ENCODE measurements at places on chromosomes 11 and 22.

- no peak for DNase-seq
Observed at GRCh38 chr11:46505741-46506482, 87.9 kb downstream of the AMBRA1 start.

DNA sequence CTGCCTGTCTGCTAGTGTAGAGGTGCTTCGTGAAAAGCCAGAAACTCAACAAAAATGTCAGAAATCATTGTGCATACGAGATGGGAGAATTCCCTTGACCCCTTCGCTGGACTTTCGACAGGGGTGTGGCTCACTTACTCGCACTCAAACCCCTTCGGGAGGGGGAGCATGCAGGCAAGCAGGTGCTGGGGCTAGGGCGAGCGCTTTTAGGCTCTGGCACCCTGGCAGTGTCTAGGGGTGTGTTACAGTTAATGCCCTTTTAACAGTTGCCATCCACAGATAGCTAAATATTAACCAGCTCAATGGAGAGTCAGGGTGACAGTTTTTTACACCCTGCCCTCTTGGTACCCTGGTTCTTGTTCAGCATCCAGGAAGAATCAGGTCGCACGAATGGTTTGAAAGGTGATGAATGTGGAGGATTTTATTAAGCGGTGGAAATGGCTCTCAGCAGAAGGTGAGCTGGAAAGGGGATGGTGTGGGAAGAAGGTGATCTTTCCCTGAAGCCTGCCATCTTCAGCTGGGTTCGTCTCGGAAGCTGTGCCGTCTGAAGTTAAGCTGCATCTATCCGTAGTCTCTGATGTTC lies 59.6 kb upstream of the SHANK2 start:
- DNase-seq: no peak

DNA sequence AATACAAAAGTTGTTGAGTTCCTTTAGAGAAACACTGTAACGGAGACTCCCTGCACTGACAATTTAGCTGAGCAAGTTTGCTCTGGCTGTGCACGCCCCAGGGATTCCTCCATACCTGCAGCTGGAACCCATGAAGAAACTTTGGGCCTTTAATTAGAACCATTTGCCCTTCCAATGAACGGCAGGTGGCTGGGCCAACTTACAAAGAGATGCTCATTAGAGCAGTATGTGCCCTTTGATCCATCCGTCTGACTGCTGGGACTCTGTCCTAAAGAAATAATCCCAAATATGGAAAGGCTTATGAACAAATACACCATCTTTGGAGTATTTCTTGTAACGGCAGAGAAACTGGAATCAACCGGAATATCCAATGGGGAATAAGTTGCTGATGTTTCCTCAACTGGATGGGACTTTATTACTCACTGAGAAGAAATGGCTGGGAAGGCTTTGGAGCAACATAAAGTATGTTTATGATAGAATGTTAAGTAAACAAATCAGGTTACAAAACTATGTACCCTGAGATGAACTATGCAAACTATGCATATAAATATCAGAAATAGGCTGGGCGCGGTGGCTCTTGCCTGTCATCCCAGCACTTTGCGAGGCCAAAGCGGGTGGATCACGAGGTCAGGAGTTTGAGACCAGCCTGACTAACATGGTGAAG lies 24.4 kb upstream of the FBLN1 start:
- no peak for DNase-seq

DNA sequence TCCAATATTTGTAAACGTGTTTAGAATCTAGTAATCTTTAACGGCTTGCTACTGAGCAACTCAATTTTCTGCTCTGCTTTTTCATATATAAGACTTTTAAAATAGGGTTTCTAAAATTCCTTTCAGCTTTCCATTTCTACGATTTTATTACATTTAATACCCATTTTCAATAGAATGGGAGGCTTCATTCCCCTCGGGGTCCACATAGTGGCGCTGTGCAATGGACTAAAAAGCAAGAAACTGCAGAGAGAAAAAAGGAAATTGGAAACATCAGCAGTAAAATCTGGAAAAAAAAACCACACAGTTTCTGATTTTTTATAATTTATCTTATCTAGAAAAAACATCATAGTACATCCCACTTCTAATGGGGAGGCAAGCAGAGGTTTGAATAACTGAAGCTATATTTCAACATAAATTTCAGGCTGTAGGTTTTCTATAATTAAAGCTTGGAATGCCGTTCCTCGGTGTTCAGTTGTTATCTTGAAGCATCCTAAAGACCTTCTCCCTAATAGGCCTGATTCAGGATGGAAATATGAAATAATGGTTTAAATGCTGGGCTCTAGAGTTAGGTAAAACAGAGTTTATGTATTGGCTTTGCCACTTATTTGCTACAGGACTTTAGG lies 18.7 kb upstream of the JHY start:
- DNase-seq: no peak

DNA sequence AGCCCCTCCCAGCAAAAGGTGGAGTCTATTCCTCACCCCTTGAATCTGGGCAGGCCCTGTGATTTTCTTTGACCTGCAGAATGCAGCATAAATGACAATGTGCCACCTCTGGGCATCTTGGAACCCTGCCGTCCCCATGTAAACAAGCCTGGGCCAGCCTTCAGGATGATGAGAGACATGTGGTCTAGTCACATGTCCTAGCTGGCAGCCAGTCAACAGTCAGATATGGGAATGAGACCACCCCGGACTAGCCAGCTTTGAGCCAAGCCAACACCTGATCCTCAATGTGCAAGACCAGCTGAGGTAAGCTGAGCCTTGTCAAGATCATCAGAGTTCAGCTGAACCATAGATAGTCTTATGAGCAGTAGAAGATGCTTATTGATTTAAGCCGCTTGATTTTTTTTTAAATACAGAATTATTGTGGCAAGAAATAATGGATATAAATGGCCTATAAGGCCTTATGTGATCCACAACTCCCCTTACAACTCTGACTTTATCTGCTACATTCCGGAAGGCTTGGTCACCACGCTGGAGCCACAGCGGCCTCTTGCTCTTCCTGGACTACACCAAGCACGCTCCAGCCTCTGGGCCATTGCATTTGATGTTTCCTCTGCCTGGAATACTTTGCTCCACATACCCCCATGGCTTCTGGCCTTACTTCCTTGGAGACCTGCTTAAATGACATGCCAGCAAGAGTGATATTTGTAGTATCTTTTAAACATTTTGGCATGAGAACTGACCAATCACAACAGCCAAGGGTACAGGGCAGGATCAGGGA lies 225.9 kb upstream of the SESN3 start:
- DNase-seq: no peak

DNA sequence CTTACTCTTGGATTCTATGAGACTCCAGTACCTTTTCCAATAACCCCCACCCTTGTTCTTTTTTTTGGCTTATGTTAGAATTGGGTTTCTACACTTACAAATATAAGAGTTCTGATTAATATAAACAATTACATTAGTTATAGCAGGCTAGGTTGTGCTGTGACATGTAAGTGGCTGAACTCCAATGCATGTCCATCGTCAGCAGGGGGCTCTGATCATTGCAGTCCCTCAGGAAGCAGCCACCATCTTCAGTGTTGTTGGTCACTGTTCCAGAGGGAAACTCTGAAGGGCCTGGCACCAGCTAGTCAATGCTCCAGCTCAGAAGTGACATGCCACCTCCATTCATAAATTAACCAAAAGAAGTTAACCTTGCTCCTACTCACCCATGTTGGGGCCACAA lies 5.6 kb downstream of the LIPT2 start:
- DNase-seq: no peak

GRCh38 chr22:23684026-23684425 lies 6.8 kb upstream of the RGL4 start:
- no peak for DNase-seq

GRCh38 chr22:19195796-19196731 lies 17.5 kb upstream of the SLC25A1 start:
- no peak for DNase-seq

- no peak for DNase-seq
Observed at GRCh38 chr11:2929950-2930703, 907 bp upstream of the PHLDA2 start.

GRCh38 chr22:26574001-26574723 lies 15.8 kb downstream of the TPST2 start:
- DNase-seq: no peak

GRCh38 chr22:31328544-31328960 lies 17.6 kb downstream of the PATZ1 start:
- no peak for DNase-seq

- DNase-seq: no peak
Observed at GRCh38 chr11:131036514-131036913, 120.2 kb upstream of the SNX19 start.

DNA sequence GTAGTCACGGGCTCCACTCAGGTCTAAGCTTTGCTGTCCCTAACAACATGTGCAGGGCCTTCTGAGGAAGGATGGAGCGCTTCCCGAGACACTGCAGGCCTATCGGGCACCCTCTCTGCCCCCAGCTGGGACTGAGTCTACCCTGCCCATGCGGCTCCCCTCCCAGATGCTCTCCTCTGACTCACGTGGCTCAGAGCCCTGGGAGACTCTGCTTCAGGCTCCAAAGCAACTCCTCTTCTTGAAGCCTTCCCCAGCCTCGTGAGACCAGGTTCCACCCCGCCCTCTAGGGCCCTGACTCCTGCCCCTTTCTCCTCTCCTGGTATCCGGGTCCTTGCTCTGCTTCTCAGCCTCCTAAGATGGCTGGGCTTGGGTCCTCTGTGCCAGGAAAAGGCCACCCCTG lies 28.4 kb upstream of the ARFGAP3 start:
- no peak for DNase-seq

GRCh38 chr11:47566149-47566698 lies 825 bp downstream of the PTPMT1 start:
- DNase-seq: no peak

Data from retinal pigment epithelial cell (primary cell).